ENCODE measurements at places on chromosomes 7 and 10.

- DNase-seq = no peak
These were observed 5.0 kb upstream of the CELF2 start for GRCh38 chr10:11012421-11013295.

DNA sequence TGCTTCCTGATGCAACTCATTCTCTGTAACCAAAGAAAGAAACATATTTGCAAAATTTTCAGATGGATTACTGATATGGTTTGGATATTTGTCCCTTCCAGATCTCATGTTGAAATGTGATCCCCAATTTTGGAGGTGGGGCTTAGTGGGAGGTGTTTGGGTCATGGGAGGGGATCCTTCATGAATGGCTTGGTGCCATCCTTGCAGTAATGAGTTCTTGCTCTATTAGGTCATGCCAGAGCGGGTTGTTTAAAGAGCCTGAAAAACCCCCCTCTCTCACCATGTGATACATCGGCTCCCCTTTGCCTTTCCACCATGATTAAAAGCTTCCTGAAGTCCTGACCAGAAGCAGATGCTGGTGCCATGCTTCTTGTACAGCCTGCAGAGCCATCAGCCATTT, 43.8 kb upstream of the PRKG1 start:
- no peak for DNase-seq

- DNase-seq = peak; percentile 78
These were observed 129.7 kb downstream of the MARCHF5 start for GRCh38 chr10:92420546-92421275.

DNA sequence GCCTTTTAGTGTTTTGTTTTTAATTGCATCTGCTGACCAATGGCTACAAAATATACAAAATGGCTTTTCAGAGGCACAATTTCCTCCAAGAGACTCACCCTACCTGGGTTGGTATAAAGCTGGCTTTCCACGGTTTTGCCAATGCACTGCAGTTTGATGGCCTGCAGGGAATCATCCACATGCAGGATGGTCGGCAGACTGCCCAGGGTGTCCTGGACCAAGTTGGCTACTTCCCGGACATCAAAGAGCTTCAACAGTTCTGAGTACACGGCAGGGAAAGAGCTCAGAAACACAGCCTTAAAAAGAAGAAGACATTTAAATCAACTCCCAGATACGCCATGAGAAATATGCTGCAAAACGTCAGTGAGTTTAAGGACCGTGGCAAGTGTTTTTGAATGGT, 301.0 kb upstream of the IMMP2L start:
- no peak for DNase-seq

- no peak for DNase-seq
These were observed 31.9 kb downstream of the FAM107B start for GRCh38 chr10:14742815-14743214.

DNA sequence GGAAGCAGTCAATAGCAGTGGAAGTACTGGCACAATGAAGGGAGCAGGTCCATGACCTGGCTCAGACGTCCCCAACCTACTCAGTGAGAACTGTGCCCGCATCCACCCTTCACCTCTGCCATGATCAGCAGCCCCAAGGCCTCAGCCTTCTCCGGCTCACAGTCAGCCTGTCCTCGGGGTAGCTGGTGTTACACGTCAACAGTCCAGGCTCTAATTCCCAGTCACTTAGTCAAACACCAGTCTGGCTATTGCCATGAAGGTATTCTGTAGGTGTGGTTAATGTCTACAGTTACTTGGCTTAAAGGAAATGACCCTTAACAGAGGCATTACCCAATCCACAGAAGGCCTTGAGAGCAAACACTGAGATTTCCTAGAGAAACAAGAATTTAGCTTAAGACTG, 49.1 kb downstream of the GRB10 start:
- DNase-seq = no peak

DNA sequence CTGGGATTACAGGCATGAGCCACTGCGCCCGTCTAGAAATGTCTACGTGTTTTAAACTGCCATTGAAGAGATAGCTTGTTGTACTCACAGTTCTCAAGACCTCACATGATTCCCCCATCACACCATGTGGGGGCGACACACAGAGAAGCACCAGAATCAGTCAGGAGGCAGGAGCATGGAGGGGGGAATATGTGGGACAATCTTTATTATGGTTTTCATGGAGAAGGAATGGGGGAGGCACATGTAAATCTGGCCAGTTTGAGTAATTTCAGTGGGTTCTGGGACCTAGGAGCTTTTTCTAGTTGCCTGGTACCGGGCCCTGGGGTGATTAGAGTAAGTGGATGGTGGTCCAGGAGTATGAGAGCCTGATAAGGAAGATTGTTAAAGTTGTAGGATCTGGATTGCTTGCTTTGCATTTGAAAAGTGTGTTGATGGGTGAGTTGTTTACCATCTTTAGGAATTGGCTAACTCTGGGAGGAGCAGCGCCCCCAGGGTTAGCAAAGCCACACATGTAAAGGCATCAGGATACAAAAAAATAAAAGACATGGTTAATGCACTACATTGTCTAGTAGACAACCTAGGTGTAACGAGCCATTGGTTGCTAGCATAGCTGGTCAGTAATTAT, 85.4 kb upstream of the SLC13A1 start:
- DNase-seq = no peak

DNA sequence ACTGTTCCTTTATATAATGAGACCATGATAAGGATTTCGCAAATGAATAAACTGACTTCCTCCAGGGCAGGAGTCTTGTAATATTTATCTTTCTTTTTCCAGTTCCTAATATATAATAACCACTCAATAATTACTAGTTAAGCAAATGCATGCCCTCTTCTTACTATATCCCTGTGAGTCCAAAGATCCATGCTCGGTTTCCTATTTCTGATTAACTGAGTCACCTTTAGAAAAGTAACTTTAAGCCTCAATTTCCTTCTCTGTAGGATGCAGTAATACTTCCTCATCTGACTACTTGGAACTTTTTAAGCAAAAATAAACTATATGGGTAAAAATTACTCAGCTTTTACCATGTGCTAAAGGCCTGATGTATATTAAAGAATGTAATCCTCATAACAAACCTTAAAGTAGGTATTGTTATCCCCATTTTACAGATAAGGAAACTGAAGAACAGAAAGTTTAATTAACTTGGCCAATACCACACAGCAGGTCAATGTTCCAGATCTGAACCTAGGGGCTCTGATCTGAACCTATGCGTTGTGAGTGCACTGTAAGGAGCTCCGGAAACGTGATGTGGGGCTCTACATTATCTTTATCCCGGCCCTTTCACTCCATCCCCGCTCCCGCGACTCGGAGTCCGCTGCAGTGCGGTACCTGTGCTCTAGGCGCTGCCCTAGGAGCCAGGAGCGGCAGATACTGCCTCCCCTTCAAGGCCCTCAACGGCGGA, 458 bp downstream of the COX15 start:
- DNase-seq = no peak

DNA sequence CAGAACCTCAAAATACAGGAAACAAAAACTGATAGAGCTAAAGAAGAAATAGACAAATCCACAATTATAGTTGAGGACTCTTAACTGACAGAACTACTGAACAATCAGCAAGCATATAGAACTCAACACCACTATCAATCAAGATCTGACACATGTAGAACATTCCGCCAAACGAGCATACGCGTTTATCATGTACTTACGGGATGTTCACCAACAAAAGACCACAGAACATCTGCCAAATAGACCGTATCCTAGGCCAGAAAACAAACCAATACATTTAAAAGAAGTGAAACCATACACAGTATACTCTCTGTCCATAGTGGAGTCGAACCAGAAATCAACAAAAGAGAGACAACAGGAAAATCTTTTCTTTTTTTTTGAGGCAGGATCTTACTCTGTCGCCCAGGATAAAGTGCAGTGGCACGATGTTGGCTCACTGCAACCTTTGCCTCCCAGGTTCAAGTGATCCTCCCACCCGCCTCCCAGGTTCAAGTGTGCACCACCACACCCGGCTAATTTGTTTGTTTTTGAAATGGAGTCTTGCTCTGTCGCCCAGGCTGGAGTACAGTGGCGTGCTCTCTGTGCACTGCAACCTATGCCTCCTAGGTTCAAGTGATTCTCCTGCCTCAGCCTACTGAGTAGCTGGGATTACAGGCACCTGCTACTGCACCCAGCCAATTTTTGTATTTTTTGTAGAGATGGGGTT, 5.1 kb downstream of the GNA12 start:
- DNase-seq = no peak

- DNase-seq = no peak
These were observed 155.4 kb upstream of the CACNA2D1 start for GRCh38 chr7:82598958-82599357.

DNA sequence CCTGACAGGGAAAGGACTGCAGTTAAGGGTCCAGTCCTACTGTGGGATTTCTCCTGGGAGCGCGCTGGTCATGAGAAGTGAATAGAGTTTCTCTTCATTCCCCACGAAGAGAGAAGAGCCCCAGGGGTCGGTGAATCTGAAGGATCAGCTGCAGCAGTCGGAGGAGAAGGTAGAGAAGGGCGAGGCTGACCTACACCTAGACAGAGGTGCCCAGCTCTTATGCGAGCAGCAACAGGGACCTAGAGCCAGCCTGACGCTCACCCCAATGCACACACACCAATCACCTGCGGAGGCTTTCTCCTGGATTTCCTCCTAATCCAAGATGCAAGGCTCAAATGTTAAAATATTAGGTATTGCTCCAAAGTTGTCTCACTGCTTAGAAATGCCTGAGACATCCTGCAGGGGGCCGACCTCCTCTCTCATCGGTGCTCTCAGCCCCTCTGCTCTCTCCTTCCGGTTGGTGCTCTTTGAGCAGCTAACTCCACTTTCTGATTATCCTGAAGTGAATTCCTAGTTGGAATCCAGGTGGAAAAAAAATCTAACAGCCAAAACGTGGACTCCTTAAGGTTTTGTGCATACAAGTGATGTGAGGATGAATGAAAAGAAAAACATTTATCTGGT, 176.4 kb downstream of the AHR start:
- DNase-seq = no peak

- no peak for DNase-seq
These were observed 69.0 kb downstream of the DENND2A start for GRCh38 chr7:140571538-140572122.

DNA sequence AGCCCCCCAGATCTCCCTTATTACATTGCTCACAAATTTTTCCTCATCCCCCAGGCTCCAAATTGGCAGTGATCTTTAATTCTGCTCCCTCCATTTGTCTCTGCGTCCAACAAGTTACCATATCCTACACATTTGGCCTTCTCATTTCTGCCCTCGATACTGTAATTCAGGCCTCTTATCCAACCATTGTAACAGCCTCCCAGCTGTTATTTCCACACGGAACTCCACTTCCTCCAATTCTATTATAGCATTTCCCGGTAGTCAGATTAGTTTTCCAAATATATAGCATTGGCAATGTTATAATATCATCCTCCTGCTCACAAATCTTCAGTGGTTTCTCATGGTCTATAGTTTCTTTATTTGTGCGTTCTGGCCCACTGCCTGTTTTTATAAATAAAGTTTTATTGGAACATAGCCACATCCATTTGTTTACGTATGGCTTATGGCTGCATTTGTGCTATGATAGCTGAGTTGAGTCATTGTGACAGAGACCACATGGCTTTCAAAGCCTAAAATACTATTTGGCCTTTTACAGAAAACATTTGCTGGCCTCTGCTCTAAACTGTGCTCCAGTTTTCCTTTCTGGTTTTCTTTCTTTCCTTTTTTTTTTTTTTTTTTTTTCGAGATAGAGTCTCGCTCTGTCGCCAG, 126.5 kb upstream of the ZNF438 start:
- no peak for DNase-seq

DNA sequence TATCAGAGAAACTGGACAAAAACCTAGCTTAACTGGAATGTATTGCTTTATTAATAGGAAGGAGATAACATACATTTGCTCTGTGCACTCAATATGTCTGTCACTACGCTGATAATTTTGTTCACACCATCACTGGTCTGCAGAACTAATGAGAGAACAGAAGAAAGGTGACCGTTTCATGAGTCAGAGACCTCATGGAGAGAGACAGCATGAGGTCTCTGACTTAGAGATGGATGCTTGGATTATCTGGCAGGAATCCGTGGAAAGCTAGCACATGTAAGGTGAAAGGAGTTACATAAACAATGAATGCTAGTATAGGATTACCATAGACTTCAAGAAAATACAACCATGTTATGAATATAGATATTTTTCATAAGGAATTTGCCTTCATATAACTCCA, 947.3 kb downstream of the IPMK start:
- no peak for DNase-seq

DNA sequence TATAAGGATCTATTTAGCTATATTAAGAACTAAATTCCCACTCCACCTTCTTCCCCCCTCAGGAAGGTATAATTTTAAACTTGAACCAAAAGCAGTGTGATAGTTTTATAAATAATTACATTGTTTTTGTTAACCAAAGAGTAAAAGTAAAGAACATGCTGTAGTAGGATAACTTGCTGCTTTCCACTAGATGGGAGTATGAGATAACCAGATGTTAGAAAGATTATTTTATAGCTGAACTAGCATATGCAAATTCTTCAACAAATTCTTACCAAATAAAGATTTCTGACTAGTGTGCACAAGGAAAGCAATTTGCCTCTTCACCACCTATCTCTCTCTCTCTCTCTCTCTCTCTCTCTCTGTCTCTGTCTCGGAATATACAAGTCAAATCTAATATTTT, 31.8 kb downstream of the TES start:
- no peak for DNase-seq

GRCh38 chr10:12412666-12413368, 63.5 kb downstream of the CAMK1D start:
- no peak for DNase-seq

- peak; percentile 76 for DNase-seq
These were observed 14.7 kb downstream of the ZNF488 start for GRCh38 chr10:47369251-47369894.

GRCh38 chr7:31633894-31634494, 53.0 kb upstream of the PPP1R17 start:
- DNase-seq = no peak

DNA sequence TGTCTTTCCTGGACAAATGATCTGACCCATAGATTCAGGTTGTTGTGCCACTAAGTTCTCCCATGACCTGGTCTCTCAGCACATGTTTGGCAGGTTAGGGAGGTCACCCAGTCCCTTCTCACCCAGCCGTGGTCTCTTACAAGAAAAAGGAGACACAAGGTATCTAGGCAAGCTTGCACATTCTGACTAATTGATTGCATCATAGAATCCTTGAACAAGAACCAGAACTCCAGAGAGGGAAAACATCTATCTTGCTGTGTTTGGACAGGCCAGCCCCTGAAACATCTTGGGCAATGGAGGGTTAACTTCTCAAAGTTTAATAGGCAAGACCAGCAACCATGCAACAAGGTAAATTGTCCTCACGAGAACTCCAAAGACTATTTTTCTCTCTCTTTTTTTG, 8.5 kb upstream of the HK1 start:
- no peak for DNase-seq

- no peak for DNase-seq
These were observed 6.7 kb downstream of the BNIP3 start for GRCh38 chr10:131975003-131975402.

Data from mesenteric fat pad (tissue), 1 donor.